ENCODE measurements at places on chromosomes 4 and X. TPM values are rescaled to one million over a fixed set of nuclear protein-coding genes. Genes with fewer than 3 reads are reported as not detected.

The GPRIN3 gene
- total RNA-seq, result 34.2 TPM

The SLC26A1 gene
- 1.0 TPM for total RNA-seq

The SPATA4 gene
- 1.2 TPM for total RNA-seq

The ZFP42 gene
- not detected for total RNA-seq

The RCHY1 gene
- 28.9 TPM for total RNA-seq

The CA5B gene
- 12.6 TPM for total RNA-seq

The AMOT gene
- total RNA-seq, result 12.4 TPM

The VSIG4 gene
- total RNA-seq, result 569 TPM

The SGMS2 gene
- total RNA-seq, result 89.0 TPM

- no peak overlapping the region for H3K27ac ChIP-seq
- H3K4me1 ChIP-seq, result no peaks in the 10 kb centered on the region
- H3K4me3 ChIP-seq, result no peak overlapping the region
- no peaks in the 10 kb centered on the region for H3K27me3 ChIP-seq
- no peak for DNase-seq
Observed at GRCh38 chr4:144851948-144852347, 206.0 kb downstream of the HHIP start.

DNA sequence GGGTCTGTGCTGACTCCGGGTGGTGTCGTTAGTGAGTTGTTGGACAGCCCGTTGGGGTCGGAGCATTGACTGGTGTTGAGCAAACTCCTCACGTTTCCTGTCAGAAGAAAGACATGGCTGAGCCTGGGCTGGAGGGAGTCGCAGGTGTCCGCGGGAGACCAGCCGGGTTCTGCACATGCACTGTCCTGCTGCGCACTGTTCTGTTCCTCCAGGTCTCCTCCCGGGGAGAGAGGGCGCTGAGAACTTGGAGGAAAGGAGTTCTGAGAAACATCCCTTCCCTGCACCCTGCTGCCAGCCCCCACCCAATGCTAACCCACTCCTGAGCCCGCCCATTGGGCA, 1.1 kb downstream of the ZNF141 start:
- peaks cover 17% of the 10 kb centered on the region for H3K4me1 ChIP-seq
- H3K27me3 ChIP-seq, result no peaks in the 10 kb centered on the region
- DNase-seq, result no peak
- peaks cover 6% of the 10 kb centered on the region for H3K36me3 ChIP-seq
- peak overlapping the region; percentile 95 for H3K4me3 ChIP-seq

GRCh38 chrX:17377795-17378194, 2.8 kb downstream of the NHS start:
- H3K36me3 ChIP-seq, result no peaks in the 10 kb centered on the region
- DNase-seq, result no peak
- H3K4me3 ChIP-seq, result peak overlapping the region; percentile 58
- H3K27me3 ChIP-seq, result no peaks in the 10 kb centered on the region
- H3K4me1 ChIP-seq, result no peaks in the 10 kb centered on the region

- H3K4me3 ChIP-seq, result no peak overlapping the region
- H3K4me1 ChIP-seq, result no peaks in the 10 kb centered on the region
- DNase-seq, result no peak
- no peaks in the 10 kb centered on the region for H3K36me3 ChIP-seq
- H3K27me3 ChIP-seq, result peaks cover 24% of the 10 kb centered on the region
- H3K27ac ChIP-seq, result no peak overlapping the region
Observed at GRCh38 chrX:153638436-153639176, 8.4 kb upstream of the DUSP9 start.

- H3K36me3 ChIP-seq, result no peaks in the 10 kb centered on the region
- no peaks in the 10 kb centered on the region for H3K27me3 ChIP-seq
- H3K27ac ChIP-seq, result no peak overlapping the region
Observed at GRCh38 chr4:95304898-95305297, 243.9 kb downstream of the UNC5C start.

GRCh38 chrX:76076124-76076523, 96.7 kb upstream of the PBDC1 start:
- no peak overlapping the region for H3K4me3 ChIP-seq
- no peaks in the 10 kb centered on the region for H3K4me1 ChIP-seq
- no peaks in the 10 kb centered on the region for H3K27me3 ChIP-seq
- H3K27ac ChIP-seq, result no peak overlapping the region
- no peaks in the 10 kb centered on the region for H3K36me3 ChIP-seq
- no peak for DNase-seq

DNA sequence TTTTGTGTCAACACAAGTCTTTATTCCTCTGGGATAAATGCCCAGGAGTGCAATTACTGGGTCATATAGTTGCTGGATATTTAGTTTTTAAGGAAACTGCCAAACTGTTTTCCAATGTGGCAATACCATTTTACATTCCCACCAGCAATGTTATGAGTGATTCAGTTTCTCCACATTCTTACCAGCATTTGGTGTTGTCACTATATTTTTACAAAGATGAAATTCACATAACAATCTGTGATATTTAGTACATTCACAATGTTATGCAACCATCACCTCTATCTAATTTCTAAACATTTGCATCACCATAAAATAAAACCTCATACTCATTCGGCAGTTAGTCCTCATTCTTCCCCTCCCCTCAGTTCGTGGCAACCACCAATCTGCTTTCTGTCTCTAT, 75.0 kb downstream of the MAMLD1 start:
- no peak for DNase-seq
- H3K27ac ChIP-seq, result no peak overlapping the region
- no peaks in the 10 kb centered on the region for H3K36me3 ChIP-seq
- H3K4me3 ChIP-seq, result no peak overlapping the region
- no peaks in the 10 kb centered on the region for H3K4me1 ChIP-seq

GRCh38 chr4:111630705-111631104, 514.5 kb upstream of the FAM241A start:
- no peaks in the 10 kb centered on the region for H3K27me3 ChIP-seq
- H3K36me3 ChIP-seq, result no peaks in the 10 kb centered on the region

DNA sequence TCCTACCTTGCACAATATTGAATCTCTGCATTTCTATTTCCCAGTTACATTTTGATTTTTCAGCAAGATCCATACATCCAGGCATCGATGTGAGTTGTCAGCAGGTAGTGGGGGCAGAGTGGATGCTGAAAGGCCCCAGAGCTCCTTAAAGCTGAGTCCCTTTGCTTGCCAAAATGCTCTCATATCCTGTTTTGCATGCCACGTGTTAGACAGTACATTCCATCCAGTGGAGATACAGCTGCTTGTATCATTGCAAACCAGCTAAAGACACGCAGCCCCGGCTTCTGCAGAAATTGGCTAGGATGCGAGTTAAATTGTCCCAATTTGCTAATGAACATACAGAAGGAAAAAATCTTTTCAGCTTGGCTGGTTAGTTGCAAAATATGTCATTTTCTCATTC, 179.6 kb upstream of the MXRA5 start:
- no peak overlapping the region for H3K4me3 ChIP-seq
- no peak for DNase-seq
- H3K27ac ChIP-seq, result no peak overlapping the region
- no peaks in the 10 kb centered on the region for H3K27me3 ChIP-seq
- H3K4me1 ChIP-seq, result no peaks in the 10 kb centered on the region

GRCh38 chr4:155353923-155354540, 22.7 kb downstream of the MAP9 start:
- no peaks in the 10 kb centered on the region for H3K4me1 ChIP-seq
- H3K27me3 ChIP-seq, result no peaks in the 10 kb centered on the region
- peak; percentile 70 for DNase-seq
- H3K27ac ChIP-seq, result no peak overlapping the region

DNA sequence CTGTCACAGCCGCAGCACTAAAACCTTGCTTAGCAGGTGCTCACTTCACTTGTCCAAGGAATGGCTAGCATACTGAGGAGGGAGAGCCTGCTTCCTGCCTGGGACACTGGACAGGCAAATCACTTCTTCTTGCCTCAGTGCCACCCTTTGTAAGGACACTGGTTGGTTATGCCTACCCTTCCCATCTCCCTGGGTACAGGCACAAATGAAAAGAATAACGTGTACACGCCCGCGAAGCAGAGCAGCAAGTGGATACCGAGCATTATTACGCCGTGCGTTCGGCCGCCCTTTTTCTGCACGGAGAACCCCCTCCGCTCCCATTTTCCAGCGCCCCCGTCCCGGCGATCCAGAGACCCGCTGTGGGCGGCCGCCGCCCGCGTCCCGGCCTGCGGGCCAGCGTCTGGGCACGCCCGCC, 338 bp upstream of the KLHL2 start:
- H3K27me3 ChIP-seq, result no peaks in the 10 kb centered on the region
- H3K36me3 ChIP-seq, result no peaks in the 10 kb centered on the region
- DNase-seq, result no peak
- peak overlapping the region; percentile 79 for H3K4me3 ChIP-seq

- DNase-seq, result peak; percentile 54
- H3K27ac ChIP-seq, result no peak overlapping the region
- peak overlapping the region; percentile 59 for H3K4me3 ChIP-seq
- no peaks in the 10 kb centered on the region for H3K4me1 ChIP-seq
- H3K36me3 ChIP-seq, result no peaks in the 10 kb centered on the region
Observed at GRCh38 chr4:118265312-118266144, 87.3 kb downstream of the PRSS12 start.

- H3K27ac ChIP-seq, result no peak overlapping the region
- H3K4me3 ChIP-seq, result no peak overlapping the region
- H3K36me3 ChIP-seq, result peaks cover 4% of the 10 kb centered on the region
- H3K27me3 ChIP-seq, result no peaks in the 10 kb centered on the region
- DNase-seq, result no peak
Observed at GRCh38 chr4:109755656-109756055, 25.8 kb upstream of the PLA2G12A start.

- H3K27me3 ChIP-seq, result no peaks in the 10 kb centered on the region
- H3K36me3 ChIP-seq, result no peaks in the 10 kb centered on the region
- H3K4me3 ChIP-seq, result no peak overlapping the region
- H3K4me1 ChIP-seq, result no peaks in the 10 kb centered on the region
- no peak overlapping the region for H3K27ac ChIP-seq
- no peak for DNase-seq
Observed at GRCh38 chrX:115266300-115266699, 23.2 kb upstream of the LUZP4 start.

DNA sequence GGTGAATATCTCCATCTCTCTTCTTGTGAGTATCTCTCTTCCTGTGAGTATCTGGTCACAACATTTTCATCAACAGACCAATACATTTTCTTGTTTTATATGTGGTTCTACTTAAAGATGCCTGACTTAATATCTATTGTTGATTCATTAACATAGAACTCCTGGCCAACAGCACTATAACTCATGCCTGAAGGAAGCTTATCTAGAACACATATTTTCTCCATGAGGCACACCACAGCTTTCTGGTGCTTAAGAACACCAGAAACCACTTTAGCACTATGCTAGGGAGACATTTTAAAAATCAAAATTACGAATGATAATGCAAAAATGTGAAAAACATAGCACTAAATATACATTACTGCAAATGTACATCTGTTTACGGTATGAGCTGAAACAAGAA, 190.4 kb downstream of the GABRB1 start:
- no peak overlapping the region for H3K4me3 ChIP-seq
- no peaks in the 10 kb centered on the region for H3K36me3 ChIP-seq

- DNase-seq, result no peak
- H3K36me3 ChIP-seq, result no peaks in the 10 kb centered on the region
- no peak overlapping the region for H3K4me3 ChIP-seq
Observed at GRCh38 chr4:127586922-127587571, 45.7 kb upstream of the INTU start.

DNA sequence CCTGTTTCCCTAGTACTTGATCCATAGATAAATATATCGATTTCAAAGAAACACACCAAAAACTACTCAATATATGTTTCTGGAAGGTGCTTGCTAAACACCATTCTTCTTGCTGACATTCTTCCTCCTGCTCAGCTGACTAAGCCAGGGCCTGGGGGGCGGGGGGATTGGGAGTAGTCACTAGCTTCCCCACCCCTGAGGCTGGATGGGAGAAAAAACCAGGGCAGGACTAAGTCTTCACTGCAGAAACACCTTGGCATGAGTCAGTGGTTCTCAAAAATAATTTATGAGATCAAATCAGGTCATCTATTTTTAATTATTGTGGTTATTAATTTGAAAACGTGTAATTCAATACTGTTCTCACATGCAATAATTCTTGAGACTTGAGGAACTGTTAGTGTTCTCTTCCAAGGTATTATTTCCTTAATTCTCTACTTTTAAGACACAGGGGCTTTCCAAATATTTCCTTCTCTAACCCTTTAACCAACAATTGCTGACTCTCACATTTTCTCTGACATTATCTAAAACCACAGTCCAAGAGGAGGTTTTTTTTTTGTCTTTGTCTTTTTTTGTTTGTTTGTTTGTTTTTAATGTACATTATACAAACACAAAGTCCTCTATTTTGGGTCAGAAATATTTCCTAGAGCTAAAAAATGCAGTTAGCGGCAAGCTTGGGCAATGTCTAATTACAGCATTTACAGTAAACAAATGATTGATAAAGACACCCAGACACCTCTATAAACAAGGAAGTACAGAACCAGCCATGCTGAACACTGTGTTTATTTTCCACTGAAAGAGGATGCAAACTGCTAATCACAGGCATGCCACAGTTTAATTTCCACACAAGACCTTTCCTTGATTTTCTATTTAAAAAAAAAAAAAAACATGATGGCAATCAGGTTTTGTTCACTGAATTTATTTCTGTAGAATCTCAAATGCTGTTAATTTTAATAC, 120.3 kb upstream of the USP9X start:
- no peaks in the 10 kb centered on the region for H3K4me1 ChIP-seq
- no peaks in the 10 kb centered on the region for H3K36me3 ChIP-seq
- H3K27me3 ChIP-seq, result no peaks in the 10 kb centered on the region
- H3K27ac ChIP-seq, result no peak overlapping the region

- no peaks in the 10 kb centered on the region for H3K4me1 ChIP-seq
- H3K4me3 ChIP-seq, result no peak overlapping the region
- H3K27ac ChIP-seq, result no peak overlapping the region
- no peak for DNase-seq
- peaks cover 52% of the 10 kb centered on the region for H3K36me3 ChIP-seq
Observed at GRCh38 chrX:40065296-40066046, 32.3 kb downstream of the BCOR start.

DNA sequence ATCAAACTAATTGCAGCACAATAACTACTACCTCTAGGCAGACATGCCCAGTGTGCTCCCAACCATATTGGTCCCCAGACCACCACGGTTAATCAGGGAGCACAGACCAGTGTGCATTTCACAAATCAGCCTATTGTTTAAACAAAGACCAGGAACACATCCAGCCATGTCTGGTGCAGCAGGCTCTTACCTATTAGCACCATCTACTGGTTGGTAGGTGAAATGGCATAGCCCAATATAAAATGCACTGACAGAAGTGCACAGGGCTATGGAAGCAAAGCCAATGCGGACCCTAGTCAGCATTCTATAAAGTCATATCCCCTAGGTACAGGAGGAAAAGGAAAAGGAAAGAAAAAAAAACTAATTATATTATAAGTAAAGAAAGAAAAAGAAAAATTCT, 15.5 kb upstream of the CYLC1 start:
- DNase-seq, result no peak
- H3K27ac ChIP-seq, result no peak overlapping the region
- H3K36me3 ChIP-seq, result no peaks in the 10 kb centered on the region
